ENCODE measurements at places on chromosomes 16 and 17. TPM values are rescaled to one million over a fixed set of nuclear protein-coding genes. Genes with fewer than 3 reads are reported as not detected.

Gene QPRT
- total RNA-seq: 16.1 TPM

Gene CUEDC1
- 7.6 TPM for total RNA-seq

Gene FNDC8
- not detected for total RNA-seq

Gene GPRC5C
- total RNA-seq: 15.4 TPM

Gene CMTM2
- 2.5 TPM for total RNA-seq

Gene CRK
- total RNA-seq: 58.6 TPM

Gene CNTNAP1
- 8.3 TPM for total RNA-seq
